ENCODE measurements at places on chromosomes 16 and 17.
A peak's percentile ranks its signal among the peaks of the same experiment; 100 is the strongest.

- no peak for DNase-seq
These were observed 203.3 kb downstream of the ZNF423 start for GRCh38 chr16:49652456-49653172.

GRCh38 chr17:28726627-28727491 is 826 bp upstream of the TLCD1 start:
- peak; percentile 80 for DNase-seq

DNA sequence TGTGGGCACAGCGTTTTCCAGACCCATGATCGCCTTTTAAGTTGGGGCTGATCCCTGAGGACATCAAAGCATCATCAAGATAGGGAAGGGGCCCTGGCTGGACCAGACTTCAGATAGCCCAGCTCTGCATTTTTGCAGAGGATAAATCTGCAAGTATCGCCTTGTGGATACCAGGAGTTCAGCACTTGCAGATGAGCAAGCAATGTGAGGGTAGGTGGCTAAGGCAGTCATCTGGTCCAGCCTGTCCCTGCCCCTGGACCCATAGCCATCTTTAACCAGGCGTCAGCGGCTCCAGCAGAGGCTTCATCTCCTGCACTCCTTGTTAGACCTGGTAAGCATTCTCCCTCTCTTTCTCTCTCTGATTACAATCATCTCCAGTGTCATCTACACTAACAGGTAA is 9.0 kb upstream of the MRPS23 start:
- DNase-seq, result no peak

- DNase-seq, result no peak
These were observed 6.3 kb downstream of the NOS2 start for GRCh38 chr17:27793906-27794569.

DNA sequence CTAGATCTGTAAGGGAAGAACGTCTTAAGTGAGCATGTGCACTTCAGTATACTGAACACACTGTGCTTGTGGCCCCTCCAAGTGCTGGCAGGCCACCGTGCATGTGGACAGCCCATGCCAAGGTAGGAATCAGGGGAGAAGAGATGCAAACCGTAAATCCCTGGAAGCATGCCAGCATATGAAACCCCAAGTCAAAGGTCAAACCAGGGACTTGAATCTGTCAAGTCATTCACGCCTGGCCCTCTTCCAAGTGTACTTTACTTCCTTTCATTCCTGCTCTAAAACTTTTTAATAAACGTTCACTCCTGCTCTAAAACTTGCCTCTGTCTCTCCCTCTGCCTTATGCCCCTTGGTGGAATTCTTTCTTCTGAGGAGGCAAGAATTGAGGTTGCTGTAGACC is 2.8 kb upstream of the ATXN2L start:
- no peak for DNase-seq

DNA sequence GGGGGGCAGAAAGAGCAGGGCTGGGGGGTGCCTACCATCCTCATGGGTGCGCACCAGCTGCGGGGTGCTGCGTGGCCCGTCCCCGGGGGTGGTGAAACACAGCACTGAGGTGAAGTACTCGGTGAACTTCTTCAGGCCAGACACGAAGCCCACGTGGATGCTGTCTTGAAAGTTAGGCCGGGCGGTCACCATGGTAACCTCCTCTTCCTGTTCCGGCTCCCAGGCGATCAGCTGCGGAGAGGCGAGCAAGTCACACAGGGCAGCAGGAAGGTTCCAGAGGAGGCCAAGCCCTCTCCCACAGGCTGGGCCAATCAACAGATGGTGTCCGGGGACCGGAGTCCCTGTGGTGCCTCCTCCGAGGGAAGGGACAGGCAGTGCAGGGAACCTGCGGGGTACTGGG is 90.1 kb upstream of the CDC42EP4 start:
- no peak for DNase-seq

DNA sequence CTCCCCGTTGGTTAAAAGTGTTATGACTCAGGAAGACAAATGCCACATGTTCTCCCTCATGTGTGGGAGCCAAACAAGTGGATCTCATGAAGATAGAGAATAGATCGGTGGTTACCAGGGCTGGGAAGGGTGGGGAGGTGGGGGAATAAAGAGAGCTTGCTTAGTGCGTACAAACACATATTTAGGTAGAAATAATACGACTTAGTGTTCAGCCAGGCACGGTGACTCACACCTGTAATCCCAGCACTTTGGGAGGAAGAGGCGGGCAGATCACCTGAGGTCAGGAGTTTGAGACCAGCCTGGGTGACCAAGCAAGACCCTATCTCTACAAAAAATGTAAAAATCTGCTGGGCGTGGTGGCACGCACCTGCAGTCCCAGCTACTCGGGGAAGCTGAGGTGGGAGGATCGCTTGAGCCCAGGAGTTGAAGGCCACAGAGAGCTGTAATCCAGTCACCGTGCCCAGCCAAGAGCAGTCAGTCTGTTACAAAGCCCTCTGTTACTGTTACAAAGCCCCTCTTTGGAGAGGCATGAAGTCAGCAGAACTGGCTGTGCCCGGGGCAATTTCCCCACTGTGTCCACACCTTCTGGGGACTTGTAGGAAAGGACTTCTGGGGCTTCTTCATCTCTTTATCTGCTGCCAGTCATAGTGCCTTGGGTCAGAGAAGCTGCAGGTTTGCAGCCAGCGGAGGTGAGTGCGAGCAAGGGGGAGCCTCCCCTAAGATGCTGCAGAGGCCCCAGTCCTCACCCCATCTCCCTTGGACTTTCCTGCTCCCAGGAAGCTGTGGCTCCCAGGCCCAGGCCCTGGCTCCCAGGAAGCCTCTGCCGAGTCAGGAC is 4.3 kb upstream of the ALDH3A1 start:
- no peak for DNase-seq

- no peak for DNase-seq
These were observed 1.2 kb upstream of the C1QL1 start for GRCh38 chr17:44969144-44969780.

DNA sequence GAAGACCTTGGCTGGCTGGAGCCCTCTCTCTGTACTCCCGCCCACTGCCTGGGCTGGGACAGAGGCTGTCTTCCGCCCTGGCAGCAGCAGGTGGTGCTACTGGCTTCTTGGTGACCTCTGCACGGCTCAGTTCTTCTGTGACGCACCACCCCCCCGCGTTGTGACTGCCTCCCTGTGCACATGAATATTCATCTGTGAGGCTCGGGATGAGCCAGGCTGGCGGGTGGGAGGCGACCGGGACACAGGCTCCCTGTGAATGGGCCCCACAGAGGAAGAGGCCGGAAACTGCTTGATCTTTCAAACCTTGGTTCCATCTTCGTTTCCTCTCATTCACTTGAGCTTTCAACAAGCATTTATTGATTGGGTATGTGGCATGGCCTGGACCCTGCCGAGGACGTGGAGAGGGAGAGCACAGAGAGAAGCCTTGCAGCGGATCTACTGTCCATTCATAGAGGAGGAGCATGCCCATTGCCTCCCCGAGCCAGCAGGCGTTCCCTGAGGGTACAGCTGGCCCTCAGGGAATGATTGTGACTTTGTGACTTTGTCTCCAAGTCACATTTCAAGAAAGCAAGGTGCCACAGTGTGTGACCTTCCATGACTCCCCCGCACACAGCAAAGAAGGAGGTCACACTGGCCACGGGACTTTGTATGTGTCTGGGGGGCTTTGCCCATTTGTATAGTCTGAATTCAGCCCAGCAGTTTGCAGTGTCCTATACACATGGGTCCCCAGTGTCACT is 45.0 kb downstream of the B9D1 start:
- no peak for DNase-seq

GRCh38 chr17:40550608-40551007 is 14.7 kb downstream of the CCR7 start:
- DNase-seq, result no peak
